ENCODE measurements at places on chromosomes 11 and 22.

- DNase-seq: no peak
Measured at GRCh38 chr11:122293296-122294023, 177.4 kb upstream of the BLID start.

GRCh38 chr11:20367313-20367948 is 3.9 kb downstream of the HTATIP2 start:
- DNase-seq: peak; percentile 69

DNA sequence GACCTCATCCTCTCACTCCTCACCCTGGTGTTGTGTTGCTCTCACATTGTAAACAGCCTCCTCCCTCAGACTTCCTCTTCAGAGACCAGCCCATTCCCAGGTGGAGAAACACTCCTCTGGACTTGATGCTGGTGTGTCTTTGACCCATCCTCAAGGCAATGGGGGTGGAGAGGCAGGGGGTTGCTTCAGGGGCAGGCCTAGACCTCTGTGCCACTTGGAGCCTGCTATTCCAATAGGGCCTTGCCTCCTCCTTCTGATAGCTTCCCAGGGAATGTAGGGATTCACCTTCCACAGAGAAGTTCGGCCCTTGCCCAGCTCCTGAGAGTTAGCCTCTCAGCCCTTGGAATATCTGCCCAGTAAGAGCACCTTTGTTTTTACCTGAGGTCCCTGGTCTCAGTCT is 606.6 kb upstream of the CADM1 start:
- DNase-seq: no peak

GRCh38 chr22:38051900-38052862 is 5.0 kb upstream of the PICK1 start:
- peak; percentile 79 for DNase-seq

- no peak for DNase-seq
Measured at GRCh38 chr11:12149672-12150225, 39.4 kb downstream of the MICAL2 start.

DNA sequence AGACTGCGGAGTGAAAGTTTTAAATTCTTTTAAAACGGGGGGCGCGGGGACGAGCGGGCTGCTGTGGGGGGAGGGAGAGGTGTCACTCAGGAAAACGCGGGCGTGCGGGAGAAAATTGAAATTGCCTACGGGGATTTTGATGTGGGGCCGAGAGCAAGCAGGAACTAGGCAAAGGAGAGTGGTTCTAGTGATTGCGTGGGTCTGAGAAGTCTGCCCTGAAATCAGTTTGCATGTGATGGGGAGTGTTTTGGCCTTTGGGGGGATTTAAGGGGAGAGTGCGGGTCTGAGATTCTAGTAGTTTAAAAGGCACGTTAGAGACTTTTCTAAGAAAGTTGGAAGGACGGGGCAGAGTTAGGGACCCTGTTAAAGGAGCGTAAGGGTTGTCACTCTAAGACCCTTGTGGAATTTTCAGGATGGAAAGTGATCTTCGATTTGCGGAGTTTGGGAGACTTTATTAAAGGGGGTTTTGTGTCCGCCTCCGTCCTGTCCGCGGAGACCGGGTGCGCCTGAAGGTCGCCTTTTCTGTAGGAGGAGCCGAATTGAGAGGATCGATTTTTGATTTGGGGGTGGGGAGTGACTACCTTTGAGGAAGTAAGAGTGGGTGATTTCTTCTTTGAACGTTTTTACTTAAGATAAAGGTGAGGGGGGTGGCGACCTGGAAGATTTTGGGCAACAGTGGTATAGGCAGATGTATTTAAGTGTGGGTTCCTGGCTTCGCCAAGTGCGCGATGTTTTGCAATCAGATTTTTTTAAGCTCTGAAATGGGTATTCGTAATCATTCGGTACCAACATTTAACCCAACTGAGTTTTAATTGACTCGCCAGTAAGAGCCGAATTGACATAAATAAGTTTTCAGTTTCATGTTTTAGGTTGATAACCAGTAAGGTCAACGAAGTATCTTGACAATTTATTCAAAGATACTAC is 1.1 kb downstream of the EED start:
- peak; percentile 15 for DNase-seq

- peak; percentile 68 for DNase-seq
Measured at GRCh38 chr11:61776561-61777075, 15.8 kb downstream of the TMEM258 start.

GRCh38 chr11:120129570-120129969 is 8.3 kb downstream of the TRIM29 start:
- DNase-seq: no peak

DNA sequence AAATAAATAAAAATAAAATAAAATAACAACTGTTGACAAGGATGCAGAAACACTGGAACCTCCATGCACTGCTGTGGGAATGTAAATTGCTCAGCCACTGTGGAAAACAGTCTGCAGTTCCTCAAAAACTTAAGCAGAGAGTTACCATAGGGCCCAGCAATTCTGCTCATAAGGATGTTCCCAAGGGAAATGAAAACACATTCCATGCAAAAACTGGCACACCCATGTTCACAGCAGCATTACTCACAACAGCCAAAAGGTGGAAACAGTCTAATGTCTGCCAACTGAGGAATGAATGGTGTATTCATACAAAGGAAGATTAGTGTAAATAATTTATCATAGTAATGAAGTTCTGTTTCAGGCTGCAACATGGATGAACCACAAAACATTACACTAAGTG is 3.2 kb upstream of the KRTAP5-10 start:
- no peak for DNase-seq

- DNase-seq: no peak
Measured at GRCh38 chr11:111336582-111337256, 38.4 kb downstream of the POU2AF3 start.

GRCh38 chr11:130814440-130815096 is 101.7 kb downstream of the SNX19 start:
- DNase-seq: no peak

DNA sequence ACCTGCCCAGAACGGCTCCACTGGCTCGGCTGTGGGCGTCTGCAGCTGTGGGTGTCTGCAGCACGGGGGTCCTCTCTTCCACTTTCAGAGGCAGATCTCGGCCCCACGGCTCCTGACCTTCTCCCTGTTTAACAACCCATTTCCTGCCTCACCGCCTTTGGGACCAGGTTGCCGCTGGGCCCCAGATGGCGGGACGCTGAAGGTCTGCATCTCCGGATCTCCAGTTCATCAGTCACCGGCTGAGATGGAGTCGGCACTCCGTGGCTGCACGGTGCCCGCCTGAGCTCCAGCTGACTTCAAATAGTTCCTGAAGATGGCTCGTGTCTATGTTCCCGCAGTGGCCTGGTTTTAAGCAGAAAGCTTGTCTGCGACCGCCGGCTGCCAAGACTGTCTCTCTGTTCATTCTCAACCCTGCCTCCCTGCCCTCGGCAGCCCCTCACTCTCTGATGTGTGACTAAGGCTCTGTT is 475.9 kb downstream of the BRD1 start:
- DNase-seq: no peak

GRCh38 chr11:108906826-108907225 is 242.0 kb downstream of the DDX10 start:
- no peak for DNase-seq

DNA sequence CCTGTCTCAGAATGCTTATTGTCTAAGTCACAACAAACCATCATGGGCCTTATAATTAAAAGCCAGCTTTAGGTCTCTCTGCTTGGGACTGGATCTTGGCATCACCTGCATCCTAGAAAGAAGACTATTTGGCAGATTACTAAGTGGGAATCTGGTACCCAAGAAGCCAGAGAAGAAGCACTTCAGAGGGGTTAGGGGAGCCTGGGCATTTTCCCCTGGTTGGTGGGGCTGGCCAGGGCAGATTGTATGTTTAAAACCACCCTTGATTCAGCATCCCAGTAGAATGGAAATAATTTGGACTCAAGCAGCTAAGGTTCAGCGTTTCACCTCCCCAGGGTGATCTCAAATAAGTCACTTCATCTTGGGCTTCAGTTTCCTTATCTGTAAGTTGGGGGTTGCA is 193.7 kb downstream of the MIAT start:
- DNase-seq: no peak

GRCh38 chr11:112292785-112293407 is 32.2 kb upstream of the PLET1 start:
- no peak for DNase-seq

GRCh38 chr22:30610299-30610698 is 3.3 kb downstream of the TCN2 start:
- DNase-seq: no peak

GRCh38 chr11:120019191-120019590 is 118.7 kb downstream of the TRIM29 start:
- no peak for DNase-seq

GRCh38 chr11:111012491-111012890 is 233.0 kb upstream of the POU2AF2 start:
- DNase-seq: no peak

- DNase-seq: no peak
Measured at GRCh38 chr11:77823775-77824174, 2.8 kb downstream of the AAMDC start.

DNA sequence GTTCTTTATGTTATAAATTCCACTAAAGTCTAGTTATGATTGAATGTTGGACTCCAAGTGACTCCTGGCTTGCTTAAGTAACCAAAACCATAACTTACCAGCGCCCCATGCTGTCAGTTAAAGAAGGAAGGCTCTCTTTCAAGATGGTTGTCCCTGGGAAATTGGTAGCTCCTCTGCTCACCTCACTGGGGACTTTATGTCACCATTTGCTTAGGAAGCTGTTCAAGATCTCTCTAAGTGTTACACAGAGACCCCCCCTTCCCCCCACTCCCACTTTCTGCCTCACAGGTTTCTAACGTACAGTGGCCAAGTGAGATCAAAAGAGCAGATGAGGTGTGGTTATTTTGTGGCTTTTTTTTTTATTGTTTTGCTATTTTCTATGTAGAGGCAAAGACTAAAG is 301.8 kb downstream of the AASDHPPT start:
- DNase-seq: no peak

GRCh38 chr11:109853156-109853776 is 239.9 kb upstream of the ZC3H12C start:
- no peak for DNase-seq

GRCh38 chr11:113715882-113716625 is 9.9 kb upstream of the TMPRSS5 start:
- DNase-seq: no peak

GRCh38 chr11:128904656-128905344 is 13.6 kb downstream of the KCNJ5 start:
- no peak for DNase-seq

DNA sequence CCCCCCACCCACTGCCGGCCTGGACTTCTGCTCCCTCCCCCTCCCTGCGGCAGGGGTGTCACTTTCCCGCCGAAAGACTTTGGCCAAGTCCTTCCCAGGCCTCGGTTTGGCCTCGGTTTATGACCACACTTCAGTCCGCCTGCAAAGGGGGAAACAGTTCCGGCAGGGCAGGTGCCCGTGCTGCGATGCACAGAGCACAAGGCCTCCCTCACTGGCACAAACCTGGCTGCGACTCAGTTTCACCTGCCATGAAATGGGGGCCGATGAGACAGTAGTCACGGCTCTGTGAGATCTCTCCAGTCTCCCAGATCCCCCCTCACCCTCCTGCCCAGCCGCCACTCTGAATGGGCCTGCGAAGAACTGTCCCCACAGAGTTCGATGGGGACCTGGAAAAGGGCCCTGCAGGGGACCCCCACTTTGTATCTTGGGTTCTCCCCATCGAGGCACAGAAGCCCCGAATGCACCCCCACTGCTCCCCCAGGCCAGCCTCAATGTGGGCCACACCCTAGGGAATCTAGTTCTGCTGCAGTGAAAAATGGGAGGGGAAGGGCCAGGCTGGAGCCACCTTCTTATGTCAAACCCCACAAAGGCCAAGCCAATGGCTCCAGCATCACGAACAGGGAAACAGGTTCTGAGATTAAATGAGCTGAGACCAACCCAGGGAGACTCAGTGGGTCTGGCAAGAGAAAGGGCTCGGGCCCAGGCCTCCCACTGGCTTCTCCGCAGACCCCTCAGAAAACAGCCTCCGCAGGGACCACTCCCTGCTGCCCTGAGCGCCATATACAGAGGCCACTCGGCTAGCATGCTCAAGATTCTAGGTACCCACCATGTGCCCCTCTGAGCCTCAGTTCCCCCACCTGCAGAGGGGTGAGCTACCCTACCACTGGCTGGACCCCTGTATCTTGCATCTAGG is 29.0 kb downstream of the ARVCF start:
- DNase-seq: no peak

GRCh38 chr11:76723548-76723947 is 53.0 kb upstream of the LRRC32 start:
- DNase-seq: no peak

DNA sequence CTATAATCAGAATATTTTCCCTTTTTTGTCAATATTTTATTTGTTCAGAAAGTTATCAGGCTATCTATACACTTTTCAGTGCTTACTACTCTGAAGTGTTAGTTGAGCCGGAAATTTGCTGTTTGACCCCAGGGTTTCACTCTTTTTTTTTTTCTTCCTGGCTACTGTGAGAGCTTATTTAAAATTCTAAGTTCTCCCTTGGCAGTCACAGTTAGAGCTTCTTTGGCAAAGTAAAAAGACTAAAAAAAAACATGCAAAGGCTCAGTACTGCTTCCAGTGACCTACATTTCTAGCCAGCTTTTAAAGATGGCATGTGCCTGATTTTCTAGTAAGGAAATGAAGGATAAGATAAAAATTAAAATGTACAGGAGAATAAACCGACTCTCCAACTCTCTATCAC is 48.4 kb downstream of the ELP4 start:
- no peak for DNase-seq

- DNase-seq: no peak
Measured at GRCh38 chr11:102144357-102145355, 34.4 kb downstream of the YAP1 start.

DNA sequence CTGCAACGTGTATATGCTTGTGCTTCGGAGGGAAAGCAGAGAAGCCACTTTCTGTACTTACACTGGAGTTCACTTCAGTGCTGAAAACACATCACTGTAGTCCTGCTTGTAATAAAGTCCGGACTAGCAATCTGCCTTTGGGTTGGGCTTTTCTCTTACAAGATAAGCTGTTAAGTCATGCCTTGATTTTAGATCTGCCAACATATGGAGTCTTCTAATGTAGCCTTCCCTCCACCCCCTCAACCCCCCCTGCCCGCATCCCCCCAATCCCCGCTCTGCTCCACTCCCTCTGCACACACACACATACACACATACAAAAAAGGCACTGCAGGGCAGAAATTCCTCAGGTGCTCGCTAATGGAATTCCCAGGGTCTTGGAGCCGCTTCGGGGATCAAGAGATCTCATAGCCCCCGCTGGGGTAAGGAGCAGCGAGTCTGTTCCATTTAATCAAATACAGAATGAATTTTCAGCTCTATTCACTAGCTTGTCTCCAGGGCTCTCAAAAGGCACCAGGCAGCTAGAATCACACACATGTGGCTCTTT is 3.4 kb downstream of the CDON start:
- DNase-seq: no peak

GRCh38 chr11:82527081-82527584 is 206.5 kb downstream of the FAM181B start:
- no peak for DNase-seq

GRCh38 chr11:123272565-123272964 is 77.5 kb upstream of the CLMP start:
- DNase-seq: no peak

GRCh38 chr11:110801328-110801727 is 89.1 kb upstream of the ARHGAP20 start:
- no peak for DNase-seq

Data from stimulated activated CD4-positive, alpha-beta T cell treated with anti-CD3 and anti-CD28 coated beads, Interleukin-4, amount 100 ng/mL, for 1 hour (primary cell).